ENCODE measurements at places on chromosomes 5 and 9. TPM values are rescaled to one million over a fixed set of nuclear protein-coding genes. Genes with fewer than 3 reads are reported as not detected.

The ITK gene
- total RNA-seq, result 1.1 TPM

The IRX2 gene
- total RNA-seq, result 45.9 TPM

The ZCCHC9 gene
- 12.6 TPM for total RNA-seq

The PCSK1 gene
- total RNA-seq, result 1.4 TPM

The QRFP gene
- total RNA-seq, result not detected

The FGF10 gene
- 3.8 TPM for total RNA-seq
